Cardiac septum (tissue), 1 donor: ENCODE measurements at places on chromosomes 4 and X. TPM values are rescaled to one million over a fixed set of nuclear protein-coding genes. Genes with fewer than 3 reads are reported as not detected.

GRCh38 chr4:168877511-168878491, 132.3 kb downstream of the CBR4 start:
- DNase-seq, result no peak

DNA sequence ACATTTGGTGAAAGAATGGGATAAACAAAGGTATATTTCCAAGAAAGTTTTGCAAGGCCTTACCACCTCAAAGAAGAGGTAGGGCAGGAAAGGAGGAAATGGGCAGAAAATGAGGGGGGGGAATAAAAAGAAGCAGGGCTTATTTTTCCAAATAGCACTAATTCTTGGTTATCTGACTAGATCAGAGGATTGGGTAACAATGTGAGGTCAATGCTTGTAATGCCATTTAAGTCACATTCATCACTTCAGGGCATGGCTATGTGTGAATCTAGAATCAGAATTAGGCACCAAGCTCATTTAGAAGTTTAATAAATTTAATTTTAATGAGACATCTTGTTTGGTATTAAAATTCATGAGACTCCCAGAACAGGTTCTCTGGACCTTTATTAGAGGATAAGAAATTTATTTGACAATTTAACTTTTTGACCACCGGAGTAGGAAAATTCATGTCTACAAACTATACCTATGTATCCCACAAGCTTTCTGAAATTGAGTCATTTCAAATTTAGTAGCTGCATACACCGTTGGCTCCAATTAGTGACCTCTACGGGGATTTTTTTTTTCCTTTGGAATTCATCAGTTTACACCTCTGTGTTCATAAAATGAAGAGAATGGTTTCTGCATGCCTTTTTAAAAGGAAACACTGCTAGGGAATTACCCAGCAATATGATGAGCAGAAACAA, 1.4 kb upstream of the STS start:
- no peak for DNase-seq

The IDUA gene
- total RNA-seq, result 12.9 TPM

DNA sequence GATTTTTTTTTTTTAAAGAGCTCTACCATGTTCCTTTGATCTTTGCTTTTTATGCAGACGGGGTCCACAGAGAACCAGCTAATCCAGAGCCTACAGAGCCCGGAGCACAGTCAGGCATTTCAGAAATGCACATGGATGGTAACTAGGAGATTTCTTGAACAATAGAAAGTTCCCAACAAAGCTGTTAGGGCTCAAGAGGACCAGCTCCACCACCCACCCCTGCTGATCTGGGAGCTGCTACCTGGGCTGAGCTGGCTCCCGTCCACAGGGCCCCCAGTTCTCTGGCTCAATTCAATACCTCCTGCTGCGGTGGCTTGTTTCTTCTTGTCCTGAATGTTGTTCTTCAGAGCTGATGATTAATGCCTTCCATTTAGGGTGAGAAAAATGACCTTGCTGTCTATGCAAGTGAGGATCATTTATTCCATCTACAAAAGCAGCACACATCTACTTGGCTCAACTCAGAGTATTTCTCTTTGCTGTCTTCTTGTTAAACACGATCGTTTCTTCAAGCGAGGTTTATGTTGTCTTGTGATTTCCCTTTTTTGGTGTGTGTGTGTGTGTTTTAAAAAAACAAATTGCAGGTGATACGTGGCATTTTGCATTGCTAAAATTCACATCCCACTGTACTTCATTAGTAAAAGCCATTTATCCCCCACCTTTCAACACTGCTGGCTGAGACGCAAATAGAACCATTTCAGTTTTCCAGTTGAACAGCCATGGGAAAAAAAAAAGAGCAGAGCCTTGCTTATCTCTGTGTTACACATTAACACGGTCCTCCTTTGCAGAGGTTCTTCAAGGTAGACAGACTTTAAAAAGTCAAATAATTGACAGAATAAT, 31.3 kb downstream of the IGFBP7 start:
- DNase-seq, result no peak

DNA sequence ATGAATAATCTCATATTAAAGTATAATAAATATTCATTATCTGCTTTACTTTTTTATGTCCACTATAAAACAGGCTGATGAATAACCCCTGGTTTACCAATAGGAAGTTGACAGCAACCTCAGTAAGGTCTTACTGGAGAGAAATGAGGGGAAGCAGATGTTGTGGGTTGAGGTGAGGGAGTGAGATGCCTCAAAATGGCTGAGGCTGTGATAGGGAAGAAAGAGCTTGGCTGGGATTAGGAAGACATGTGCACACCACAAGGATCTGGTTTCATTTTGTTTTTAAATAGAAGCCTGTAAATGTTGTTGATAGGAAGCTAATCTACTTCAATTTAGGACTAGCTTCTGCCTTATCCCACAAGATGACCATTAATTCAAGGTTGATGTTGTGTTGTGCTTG, 14.4 kb upstream of the CYBB start:
- DNase-seq, result no peak

DNA sequence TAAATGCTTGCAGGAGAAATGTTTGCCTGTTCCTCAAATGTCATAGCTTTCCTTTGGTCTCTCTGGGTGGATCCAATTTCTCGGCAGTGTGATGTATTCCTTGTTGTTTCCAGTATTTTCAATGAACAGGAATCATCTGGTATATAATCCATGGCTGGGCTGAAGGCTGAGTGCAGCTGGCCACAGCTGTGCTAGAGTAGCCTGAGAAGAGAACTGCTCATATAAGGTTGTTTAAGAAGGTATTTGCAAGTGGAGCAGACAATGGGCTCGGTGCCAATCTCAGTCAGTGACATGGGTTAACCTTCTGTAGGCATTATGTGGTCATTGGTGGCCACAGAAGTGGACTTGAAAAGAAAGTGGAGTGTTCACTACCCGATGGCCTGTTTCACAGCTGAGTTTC, 390.3 kb downstream of the SPRY1 start:
- DNase-seq, result no peak
